A172 (cell line): ENCODE measurements at places on chromosomes 1 and 21. TPM values are rescaled to one million over a fixed set of nuclear protein-coding genes. Genes with fewer than 3 reads are reported as not detected.

DNA sequence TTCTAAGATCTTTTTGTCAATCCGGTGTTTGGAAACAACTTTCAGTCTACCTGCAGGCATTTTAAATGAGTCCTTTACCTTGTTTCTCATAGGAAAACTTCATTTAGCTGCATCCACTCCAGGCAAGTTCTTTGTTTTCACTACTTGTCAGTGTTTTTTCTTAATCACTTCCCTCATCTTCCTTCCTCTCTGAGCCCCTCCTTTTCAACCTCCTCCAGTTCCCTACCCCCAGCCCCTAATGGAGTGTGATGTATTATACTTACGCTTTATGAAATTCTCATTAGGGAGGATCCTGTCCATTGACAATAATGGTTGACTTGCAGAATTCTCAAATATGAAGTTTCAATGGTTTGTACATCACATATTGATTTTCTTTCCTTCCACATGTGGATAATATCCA lies 62.5 kb upstream of the BACH1 start:
- no peak for DNase-seq

DNA sequence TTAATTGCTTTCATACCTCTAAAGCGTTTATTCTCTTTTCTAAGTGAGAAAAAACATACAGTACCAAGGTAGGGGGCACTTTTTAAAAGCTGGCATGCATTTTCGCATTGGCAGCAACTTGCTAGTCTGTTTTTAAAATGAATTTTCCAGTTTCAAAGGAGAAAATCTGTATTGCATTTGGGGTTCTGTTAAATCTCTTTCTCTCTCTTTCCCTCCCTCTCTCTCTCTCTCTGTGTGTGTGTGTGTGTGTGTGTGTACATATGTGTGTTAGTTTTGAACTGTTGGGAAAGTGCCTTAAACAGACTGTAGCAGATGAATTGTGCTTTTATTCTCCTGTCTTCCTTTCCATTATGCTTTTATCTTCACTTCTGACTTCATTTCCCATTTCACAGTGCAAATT lies 7.3 kb downstream of the NIBAN1 start:
- DNase-seq, result no peak

- DNase-seq, result no peak
Observed at GRCh38 chr1:13687151-13687715, 12.8 kb upstream of the PRDM2 start.

DNA sequence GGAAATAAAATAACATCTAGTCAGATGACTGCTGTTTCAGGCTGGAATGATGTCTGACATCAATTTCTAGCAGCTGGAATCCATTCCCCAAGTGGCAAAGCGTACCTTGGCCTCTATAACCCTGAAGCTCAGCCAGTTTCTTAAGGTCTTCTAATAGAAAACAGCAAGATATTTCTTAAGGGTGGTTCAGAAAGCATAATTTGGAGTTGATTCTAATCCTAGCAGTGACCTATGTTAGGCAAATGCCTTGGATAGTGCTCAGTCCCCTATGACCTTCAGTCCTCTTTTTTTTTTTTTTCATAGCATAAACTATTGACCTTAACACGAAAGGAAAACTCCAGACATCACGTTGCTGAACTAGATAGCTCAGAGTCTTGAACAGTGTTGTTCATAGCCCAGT lies 56.5 kb downstream of the LAMC2 start:
- no peak for DNase-seq

GRCh38 chr1:17559615-17560419 lies 20.3 kb downstream of the ARHGEF10L start:
- DNase-seq, result no peak

GRCh38 chr1:203536575-203536974 lies 42.6 kb downstream of the OPTC start:
- no peak for DNase-seq

DNA sequence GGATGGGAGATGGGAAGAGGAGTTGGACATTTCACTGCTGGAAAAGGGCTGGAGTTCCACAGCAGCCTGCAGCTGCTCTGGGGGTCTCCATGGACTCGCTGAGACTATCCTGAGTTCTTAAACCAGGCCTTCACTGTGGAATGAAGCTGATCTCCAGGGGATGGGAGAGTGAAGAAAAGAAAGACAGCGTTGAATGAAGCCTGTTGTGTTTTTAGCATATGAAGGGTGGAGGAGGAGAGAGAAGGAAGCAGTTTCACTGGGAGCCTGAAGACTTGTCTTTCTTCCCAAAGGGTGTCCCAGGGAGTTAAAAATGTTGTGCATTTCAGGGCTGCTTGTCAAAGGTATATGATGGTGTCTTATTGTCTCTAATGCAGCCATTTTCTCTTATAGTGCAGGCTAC lies 9.2 kb downstream of the ROR1 start:
- no peak for DNase-seq

DNA sequence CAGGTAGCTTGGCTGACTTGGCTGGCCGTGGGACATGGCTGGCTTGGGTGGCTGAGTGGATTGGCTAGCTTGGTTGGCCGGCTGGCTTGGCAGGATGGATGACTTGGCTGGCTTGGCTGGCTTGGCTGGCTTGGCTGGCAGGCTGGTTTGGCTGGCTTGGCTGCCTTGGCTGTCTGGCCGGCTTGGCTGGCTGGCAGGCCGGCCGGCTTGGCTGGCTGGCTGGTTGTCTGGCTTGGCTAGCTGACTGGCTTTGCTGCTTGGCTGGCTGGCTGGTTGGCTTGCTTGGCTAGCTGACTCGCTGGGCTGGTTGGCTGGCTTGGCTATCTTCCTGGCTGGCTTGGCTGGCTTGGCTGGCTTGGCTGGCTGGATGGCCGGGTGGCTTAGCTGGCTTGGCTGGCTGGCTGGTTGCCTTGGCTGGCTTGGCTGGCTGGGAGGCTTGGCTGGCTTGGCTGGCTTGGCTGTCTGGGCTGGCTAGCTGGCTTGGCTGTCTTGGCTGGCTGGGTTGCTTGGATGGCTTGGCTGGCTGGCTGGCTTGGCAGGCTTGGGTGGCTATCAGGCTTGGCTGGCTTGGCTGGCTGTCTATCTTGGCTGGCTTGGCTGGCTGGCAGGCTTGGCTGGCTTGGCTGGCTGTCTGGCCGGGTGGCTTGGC lies 129.7 kb upstream of the FAM72C start:
- no peak for DNase-seq

GRCh38 chr1:117210831-117211261 lies at the start of gene VTCN1:
VTCN1 (minus strand) TSS chr1:117210927; CDS start chr1:117210855, 72 bp downstream.
- no peak for DNase-seq

- no peak for DNase-seq
Observed at GRCh38 chr1:190124068-190124467, 353.6 kb downstream of the BRINP3 start.

KCNT2 gene
- 0.86 and 1.2 TPM in 2 replicates for total RNA-seq

CR1 gene
- total RNA-seq, result not detected in 2 replicates

PTGFR gene
- 11.0 and 12.0 TPM in 2 replicates for total RNA-seq

FCRLB gene
- 2.7 and 3.1 TPM in 2 replicates for total RNA-seq

PALMD gene
- total RNA-seq, result 0.69 and 0.88 TPM in 2 replicates
